T-helper 2 cell treated with Interferon-gamma antibody and Interleukin-4, amounts not matched to agents 100 ng/mL and 5 ng/mL, for 36 hours (primary cell): ENCODE measurements at places on chromosomes 2 and 18. TPM values are rescaled to one million over a fixed set of nuclear protein-coding genes. Genes with fewer than 3 reads are reported as not detected.

ASPRV1 gene
- total RNA-seq, result 1.3 and 1.5 TPM in 2 replicates

KATNAL2 gene
- total RNA-seq, result 0.73 and 1.0 TPM in 2 replicates

LCT gene
- total RNA-seq, result 0.64 and 0.86 TPM in 2 replicates

ITPRIPL1 gene
- 34.2 and 35.8 TPM in 2 replicates for total RNA-seq

KIAA2012 gene
- total RNA-seq, result not detected in 2 replicates

ZNF514 gene
- 8.7 and 10.1 TPM in 2 replicates for total RNA-seq

OBSL1 gene
- not detected in 2 replicates for total RNA-seq

CNDP2 gene
- 151 and 152 TPM in 2 replicates for total RNA-seq

IL36G gene
- not detected in 2 replicates for total RNA-seq

ATOH8 gene
- total RNA-seq, result 0.18 and 0.20 TPM in 2 replicates

MEP1B gene
- total RNA-seq, result 0.07 and 0.11 TPM in 2 replicates

ABCG5 gene
- total RNA-seq, result not detected in 2 replicates

KHK gene
- total RNA-seq, result 11.5 and 12.2 TPM in 2 replicates

SMYD5 gene
- 23.9 and 25.5 TPM in 2 replicates for total RNA-seq

FOXI3 gene
- total RNA-seq, result not detected in 2 replicates

FOXD4L1 gene
- 0.34 and 0.50 TPM in 2 replicates for total RNA-seq

FLACC1 gene
- 1.1 and 1.3 TPM in 2 replicates for total RNA-seq

CNGA3 gene
- not detected in 2 replicates for total RNA-seq

TFCP2L1 gene
- total RNA-seq, result 0.02 TPM in 2 replicates

COPS9 gene
- total RNA-seq, result 103 and 122 TPM in 2 replicates

STAT4 gene
- 91.2 and 93.2 TPM in 2 replicates for total RNA-seq

ESPNL gene
- 0.05 and 0.14 TPM in 2 replicates for total RNA-seq

REEP1 gene
- 0.45 and 0.57 TPM in 2 replicates for total RNA-seq

GPR35 gene
- 14.9 and 16.3 TPM in 2 replicates for total RNA-seq

NLRC4 gene
- not detected in 2 replicates for total RNA-seq

CLEC4F gene
- not detected in 2 replicates for total RNA-seq

SH2D6 gene
- 0.32 and 0.52 TPM in 2 replicates for total RNA-seq

TNFAIP6 gene
- total RNA-seq, result not detected in 2 replicates

IL18RAP gene
- total RNA-seq, result 3.4 and 4.2 TPM in 2 replicates

OTX1 gene
- not detected in 2 replicates for total RNA-seq

AP1S3 gene
- 8.8 and 10.8 TPM in 2 replicates for total RNA-seq

NCKAP5 gene
- not detected in 2 replicates for total RNA-seq

PRKAG3 gene
- not detected in 2 replicates for total RNA-seq

GCKR gene
- total RNA-seq, result not detected in 2 replicates

C1QL2 gene
- total RNA-seq, result not detected in 2 replicates

MLPH gene
- not detected in 2 replicates for total RNA-seq

OTOS gene
- not detected in 2 replicates for total RNA-seq

ALLC gene
- total RNA-seq, result not detected in 2 replicates

CHRNG gene
- not detected in 2 replicates for total RNA-seq

MC2R gene
- total RNA-seq, result not detected in 2 replicates

CFC1 gene
- total RNA-seq, result not detected in 2 replicates

CYP27A1 gene
- total RNA-seq, result 0.18 TPM in 1 of 2 replicates, not detected in the other

SPC25 gene
- 36.2 and 36.6 TPM in 2 replicates for total RNA-seq

RBMS1 gene
- total RNA-seq, result 63.2 and 64.8 TPM in 2 replicates
